Mesothelial cell of epicardium (in vitro differentiated cells): ENCODE measurements at places on chromosomes 5 and 9. TPM values are rescaled to one million over a fixed set of nuclear protein-coding genes. Genes with fewer than 3 reads are reported as not detected.
A peak's percentile ranks its signal among the peaks of the same experiment; 100 is the strongest.

ABO gene
- 2.0 to 3.2 TPM (median 2.3 TPM) in 3 replicates for total RNA-seq

STKLD1 gene
- 6.6 to 7.5 TPM (median 6.7 TPM) in 3 replicates for total RNA-seq

SHISAL2B gene
- total RNA-seq = not detected in 3 replicates

DNA sequence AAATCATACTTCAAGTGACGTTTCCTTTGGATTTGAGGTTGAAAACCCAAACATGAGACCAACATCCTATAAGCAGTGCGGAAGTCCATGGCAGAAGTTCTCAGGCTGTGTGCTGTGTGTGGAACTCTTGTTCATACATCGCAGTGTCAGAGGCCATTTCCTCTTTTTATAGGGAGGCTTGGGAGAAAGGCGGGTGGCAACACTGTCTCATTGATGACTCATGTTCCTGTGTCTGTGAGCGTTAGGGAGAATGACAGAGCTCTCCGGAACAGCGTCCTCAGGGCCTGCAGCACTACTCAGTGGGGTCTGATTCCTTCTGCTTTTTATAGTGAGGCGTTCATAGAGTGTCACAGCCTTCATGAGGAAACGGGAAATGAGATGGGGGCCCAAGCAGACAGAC is 98.8 kb upstream of the BASP1 start:
- no peak for DNase-seq

DNA sequence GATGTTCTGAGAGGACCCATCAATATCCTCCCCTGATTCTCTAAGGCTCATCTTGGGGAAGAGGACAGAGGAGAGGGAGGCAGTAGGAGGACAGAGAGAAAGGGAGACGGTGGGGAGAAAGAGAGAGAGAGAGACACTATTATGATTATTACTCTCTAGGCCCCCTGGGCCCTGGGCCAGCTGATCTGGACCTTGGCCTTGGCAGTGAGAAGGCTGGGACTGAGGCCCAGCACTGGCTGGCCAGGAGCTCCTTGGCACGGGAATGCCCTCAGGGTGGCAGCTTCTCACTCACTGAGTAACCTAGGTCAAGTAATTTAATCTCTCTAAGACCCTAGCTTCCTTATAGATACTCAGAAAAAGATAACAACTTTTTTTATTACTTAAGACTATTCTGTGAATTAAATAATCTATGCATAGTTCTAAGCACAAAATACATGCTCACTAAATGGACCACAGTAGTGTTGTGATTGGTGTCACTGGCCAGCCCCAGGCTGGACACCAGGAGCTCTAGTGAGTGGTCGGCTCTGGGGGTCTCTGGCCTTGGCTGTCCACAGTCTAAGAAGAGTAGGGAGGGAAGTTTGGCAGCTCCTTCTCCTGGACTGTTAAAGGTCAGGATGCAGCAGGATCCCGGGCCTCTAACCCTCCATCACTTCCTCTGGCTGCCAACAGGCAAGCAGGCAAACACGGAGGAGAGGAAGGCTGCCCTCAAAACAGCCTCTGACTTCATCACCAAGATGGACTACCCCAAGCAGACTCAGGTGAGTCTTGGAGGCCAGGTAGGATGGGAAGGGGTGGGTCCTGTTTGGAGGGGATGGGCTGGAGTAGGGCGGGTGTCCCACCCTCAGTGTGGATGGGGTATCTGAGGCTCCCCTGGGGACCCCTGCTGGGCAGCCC is 50.0 kb downstream of the GSN start:
- DNase-seq = no peak

GRCh38 chr5:92916036-92916435 is 665.0 kb downstream of the NR2F1-AS1 start:
- DNase-seq = no peak

- DNase-seq = no peak
These were observed 59.9 kb downstream of the CAVIN4 start for GRCh38 chr9:100637787-100638186.

GRCh38 chr5:141779503-141779973 is 97.5 kb upstream of the ARAP3 start:
- no peak for DNase-seq

DNA sequence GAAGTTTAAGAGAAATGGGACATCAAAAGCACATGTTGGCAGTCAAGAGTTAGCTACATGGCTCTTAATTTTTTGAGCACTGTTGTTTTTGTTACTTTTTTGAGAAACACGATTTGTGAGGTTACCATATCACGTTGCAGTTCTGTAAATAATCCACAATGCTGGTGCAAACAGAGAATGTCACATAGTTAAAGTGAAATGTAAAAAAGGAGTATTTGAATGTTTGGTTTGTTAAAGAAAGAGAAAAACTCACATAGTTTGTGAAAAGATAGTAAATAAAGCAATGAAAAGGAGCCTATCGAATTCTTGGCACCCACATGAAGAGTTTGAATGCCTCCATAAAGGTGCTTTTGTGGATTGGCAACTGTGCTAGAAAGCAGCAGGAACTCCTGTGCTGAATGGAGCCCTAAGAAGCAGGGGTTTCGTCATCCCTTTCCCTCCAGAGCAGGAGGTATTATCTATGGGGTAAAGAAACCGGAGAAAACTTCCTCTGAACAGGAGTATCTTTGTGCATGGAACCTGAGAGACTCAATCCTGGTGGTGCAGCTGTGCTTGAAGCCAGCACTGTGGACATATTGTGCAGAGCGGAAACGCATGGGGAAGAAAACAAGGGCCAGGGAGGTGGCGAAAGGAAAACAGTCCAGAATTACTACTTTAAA is 148.5 kb upstream of the OTULINL start:
- no peak for DNase-seq

GRCh38 chr9:7216004-7216841 is 458.4 kb downstream of the KDM4C start:
- no peak for DNase-seq

GRCh38 chr5:125043781-125044391 is 297.4 kb upstream of the ZNF608 start:
- peak; percentile 73 for DNase-seq

GRCh38 chr5:68424799-68425537 is 209.4 kb downstream of the PIK3R1 start:
- no peak for DNase-seq

DNA sequence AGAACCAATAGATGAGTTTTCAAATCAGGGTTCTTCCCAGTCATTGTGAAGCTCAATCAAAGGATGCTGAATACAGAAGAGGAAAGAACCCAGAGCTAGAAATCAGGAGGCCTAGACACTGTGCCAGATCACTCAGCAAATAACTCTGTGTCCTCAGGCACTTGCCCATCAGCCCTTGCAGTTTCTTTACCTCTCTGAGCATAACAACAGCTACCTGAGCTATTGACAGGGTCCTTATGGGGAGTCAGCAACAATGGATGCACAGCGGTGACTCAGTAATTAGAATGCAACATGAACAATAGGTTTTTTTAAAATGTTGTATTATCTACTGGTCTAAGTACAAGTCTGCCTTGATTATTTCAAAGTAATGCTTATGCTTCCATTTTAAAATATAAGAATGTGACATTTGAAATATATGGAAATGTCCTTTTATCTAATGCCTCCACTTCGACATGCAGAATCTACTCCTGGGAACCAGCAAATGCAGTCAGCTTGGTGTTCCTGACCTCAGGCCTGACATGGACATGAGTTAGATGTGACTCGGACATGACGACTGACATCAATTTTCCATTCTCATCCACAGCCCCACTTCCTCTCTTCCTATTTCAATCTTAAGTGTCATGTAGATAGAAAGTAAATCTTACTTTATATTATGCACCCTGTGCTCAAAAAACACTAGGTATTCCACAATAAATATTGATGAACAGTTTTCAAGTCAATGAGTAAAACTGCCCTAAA is 155.0 kb downstream of the TLE1 start:
- no peak for DNase-seq

DNA sequence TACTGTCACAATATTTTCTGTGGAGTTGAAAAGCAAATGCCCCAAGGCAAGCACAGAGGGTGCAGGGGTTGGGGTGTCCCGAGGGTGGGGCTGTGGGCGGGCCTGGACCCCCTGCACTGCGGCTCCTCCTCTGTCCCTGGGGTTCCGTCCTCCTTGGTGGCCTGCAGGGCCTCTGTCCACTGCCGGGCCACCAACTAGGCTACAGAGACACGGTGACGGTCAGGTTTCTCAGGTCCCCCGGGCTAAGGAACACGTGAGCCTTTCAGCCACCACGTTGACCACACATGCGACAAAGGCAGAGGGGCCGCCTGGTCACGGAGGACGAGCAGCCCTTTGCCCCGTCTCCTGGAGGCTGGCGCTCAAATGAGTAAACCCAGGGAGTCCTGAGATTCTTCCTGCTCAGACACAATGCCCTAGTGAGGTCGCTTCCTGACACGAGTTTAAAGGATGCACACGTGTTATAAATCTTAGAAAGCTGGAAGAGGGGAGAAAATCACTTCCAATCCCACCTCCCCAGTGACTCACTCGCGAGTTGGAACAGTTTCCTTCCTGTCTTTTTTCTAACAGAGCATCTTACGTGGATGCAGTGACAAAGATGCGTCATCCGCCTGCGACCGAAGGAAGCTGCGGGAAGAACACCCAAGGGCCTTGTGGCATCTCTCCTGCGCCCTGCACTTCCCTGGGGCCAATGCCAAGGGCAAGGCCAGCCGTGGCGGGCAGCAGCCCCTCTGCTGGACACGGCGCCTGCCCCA is 24.8 kb upstream of the OBP2B start:
- DNase-seq = no peak

- no peak for DNase-seq
These were observed 201.5 kb downstream of the C9orf50 start for GRCh38 chr9:129419382-129419899.

- no peak for DNase-seq
These were observed 274.2 kb upstream of the TARS1 start for GRCh38 chr5:33166522-33166921.

DNA sequence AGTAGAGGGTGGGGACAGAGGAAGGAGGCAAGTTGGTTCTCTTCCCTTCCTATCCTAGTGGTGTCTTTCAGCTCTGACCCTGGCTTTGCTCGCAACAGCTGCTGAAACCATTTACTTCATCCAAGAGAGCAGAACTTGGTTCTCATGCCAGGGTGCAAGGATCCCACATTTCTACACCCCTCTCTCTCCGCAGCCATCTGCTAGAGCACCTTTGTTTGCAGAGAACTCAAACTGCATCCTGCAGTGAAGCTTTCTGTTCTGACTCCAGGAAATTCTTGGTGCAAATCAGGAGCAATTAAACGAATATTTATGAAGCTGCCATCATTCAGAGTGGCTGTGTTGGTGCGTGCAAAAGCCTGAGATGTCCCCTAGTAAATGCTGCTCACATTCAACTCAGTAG is 31.9 kb downstream of the NEUROG1 start:
- no peak for DNase-seq
